T-helper 17 cell (primary cell): ENCODE measurements at places on chromosomes 7 and 10. TPM values are rescaled to one million over a fixed set of nuclear protein-coding genes. Genes with fewer than 3 reads are reported as not detected.

GRCh38 chr7:129728875-129729467 lies 117.5 kb downstream of the NRF1 start:
- no peak for DNase-seq

GRCh38 chr7:68107968-68108367 lies 1111.3 kb downstream of the TYW1 start:
- no peak for DNase-seq

DNA sequence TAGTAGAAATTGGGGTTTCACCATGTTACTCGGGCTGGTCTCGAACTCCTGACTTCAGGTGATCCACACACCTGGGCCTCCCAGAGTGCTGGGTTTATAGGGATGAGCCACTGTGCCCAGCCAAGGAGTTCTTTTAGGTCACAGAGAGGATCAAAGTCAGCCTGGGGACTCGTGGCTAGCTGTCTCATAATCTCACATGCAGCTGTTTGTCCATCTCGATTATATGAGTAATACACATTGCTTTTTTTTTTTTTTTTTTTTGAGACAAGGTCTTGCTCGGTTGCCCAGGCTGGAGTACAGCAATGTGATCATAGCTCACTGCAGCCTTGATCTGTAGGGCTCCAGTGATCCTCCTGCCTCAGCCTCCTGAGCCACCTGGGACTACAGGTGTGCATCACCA lies 2.2 kb downstream of the IFT22 start:
- DNase-seq: no peak

LBX1 gene
- total RNA-seq: not detected

- DNase-seq: no peak
These were observed 75.3 kb downstream of the MKI67 start for GRCh38 chr10:128050936-128051335.

MUC12 gene
- not detected for total RNA-seq

AKR1C4 gene
- not detected for total RNA-seq

GSAP gene
- 28.9 TPM for total RNA-seq

DNA sequence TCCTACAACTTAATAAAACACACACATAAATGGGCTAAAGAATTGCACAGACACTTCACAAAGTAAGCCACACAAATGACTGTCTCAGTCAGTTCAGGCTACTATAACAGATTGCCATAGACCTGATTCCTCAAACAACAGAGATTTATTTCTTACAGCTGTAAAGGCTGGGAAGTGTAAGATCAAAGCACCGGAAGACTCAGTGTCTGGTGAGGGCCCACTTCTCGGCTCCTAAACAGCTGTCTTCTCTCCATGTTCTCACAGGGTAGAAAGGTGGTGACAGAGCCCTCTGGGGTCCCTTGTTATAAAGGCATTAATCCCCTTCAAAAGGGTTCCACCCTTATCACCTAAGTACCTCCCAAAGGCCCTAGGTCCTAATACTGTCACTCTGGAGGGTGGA lies 18.3 kb downstream of the STK32C start:
- no peak for DNase-seq

DNA sequence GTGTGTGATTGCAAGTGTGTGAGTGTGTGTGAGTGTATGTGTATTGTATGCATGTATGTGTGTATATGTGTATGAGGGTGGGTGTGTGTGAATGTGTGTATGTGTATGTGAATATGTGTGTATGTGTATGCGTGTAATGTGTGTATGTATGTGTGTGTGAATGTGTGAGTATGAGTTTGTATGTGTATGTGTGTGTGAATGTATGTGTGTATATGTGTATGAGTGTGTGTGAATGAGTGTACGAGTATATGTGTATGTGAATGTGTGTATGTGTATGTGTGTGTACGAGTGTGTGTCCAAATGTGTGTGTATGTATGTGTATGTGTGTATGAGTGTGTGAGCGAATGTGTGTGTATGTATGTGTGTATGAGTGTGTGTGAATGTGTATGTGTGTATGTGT lies 8.2 kb upstream of the GALNTL5 start:
- no peak for DNase-seq

GRCh38 chr10:125043841-125044658 lies 102.1 kb downstream of the ZRANB1 start:
- DNase-seq: no peak

GRCh38 chr10:123044391-123044790 lies 35.6 kb downstream of the ACADSB start:
- DNase-seq: no peak

- no peak for DNase-seq
These were observed 108.0 kb downstream of the TCF7L2 start for GRCh38 chr10:113057948-113058522.

GRCh38 chr7:76193883-76194282 lies 7.8 kb upstream of the SRRM3 start:
- no peak for DNase-seq

- peak; percentile 33 for DNase-seq
These were observed 7.9 kb downstream of the CPED1 start for GRCh38 chr7:120996333-120996987.

GRCh38 chr7:28091190-28091589 lies 89.4 kb downstream of the JAZF1 start:
- DNase-seq: no peak

GRCh38 chr10:93193906-93194305 lies 120.2 kb downstream of the CYP26A1 start:
- no peak for DNase-seq

- DNase-seq: no peak
These were observed 67.4 kb downstream of the HHEX start for GRCh38 chr10:92757066-92757710.
